ENCODE measurements at places on chromosomes 5 and 9. TPM values are rescaled to one million over a fixed set of nuclear protein-coding genes. Genes with fewer than 3 reads are reported as not detected.

The ADGRV1 gene
- 0.49 TPM for total RNA-seq

- H3K4me3 ChIP-seq, result no peak overlapping the region
- DNase-seq, result no peak
- no peaks in the 10 kb centered on the region for H3K36me3 ChIP-seq
- H3K4me1 ChIP-seq, result no peaks in the 10 kb centered on the region
Measured at GRCh38 chr5:72040513-72040912, 66.8 kb upstream of the MAP1B start.

The SARDH gene
- 0.13 TPM for total RNA-seq

- no peak overlapping the region for H3K4me3 ChIP-seq
- H3K4me1 ChIP-seq, result no peaks in the 10 kb centered on the region
- H3K27ac ChIP-seq, result no peak overlapping the region
- no peaks in the 10 kb centered on the region for H3K36me3 ChIP-seq
- H3K27me3 ChIP-seq, result no peaks in the 10 kb centered on the region
Measured at GRCh38 chr9:82247318-82247717, 258.7 kb downstream of the SPATA31D1 start.

DNA sequence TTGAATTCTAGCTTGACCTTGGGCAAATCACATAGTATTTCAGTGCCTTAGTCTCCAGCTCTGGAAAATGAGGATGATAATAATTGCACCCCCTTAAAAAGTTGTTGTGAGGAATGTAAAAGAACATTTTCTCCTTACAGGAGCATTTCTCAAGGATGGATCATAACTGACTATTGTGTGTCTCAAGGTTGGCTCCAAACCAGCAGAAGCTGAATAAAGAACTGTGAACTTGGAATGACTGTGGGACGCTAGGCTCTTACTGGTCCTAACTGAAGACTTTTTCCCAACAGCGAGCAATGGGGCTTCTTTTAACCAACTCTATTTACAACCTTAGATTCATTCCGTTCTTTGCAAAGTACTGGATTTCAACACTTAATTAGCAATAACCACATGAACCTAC, 26.2 kb upstream of the GLRX start:
- H3K27me3 ChIP-seq, result no peaks in the 10 kb centered on the region
- no peak for DNase-seq
- H3K4me1 ChIP-seq, result no peaks in the 10 kb centered on the region
- no peak overlapping the region for H3K4me3 ChIP-seq

The RNF44 gene
- total RNA-seq, result 113 TPM

- no peaks in the 10 kb centered on the region for H3K4me1 ChIP-seq
- no peaks in the 10 kb centered on the region for H3K36me3 ChIP-seq
- no peak overlapping the region for H3K27ac ChIP-seq
- no peak overlapping the region for H3K4me3 ChIP-seq
Measured at GRCh38 chr5:68147659-68148058, 67.9 kb upstream of the PIK3R1 start.

The SLC25A2 gene
- total RNA-seq, result 0.28 TPM

DNA sequence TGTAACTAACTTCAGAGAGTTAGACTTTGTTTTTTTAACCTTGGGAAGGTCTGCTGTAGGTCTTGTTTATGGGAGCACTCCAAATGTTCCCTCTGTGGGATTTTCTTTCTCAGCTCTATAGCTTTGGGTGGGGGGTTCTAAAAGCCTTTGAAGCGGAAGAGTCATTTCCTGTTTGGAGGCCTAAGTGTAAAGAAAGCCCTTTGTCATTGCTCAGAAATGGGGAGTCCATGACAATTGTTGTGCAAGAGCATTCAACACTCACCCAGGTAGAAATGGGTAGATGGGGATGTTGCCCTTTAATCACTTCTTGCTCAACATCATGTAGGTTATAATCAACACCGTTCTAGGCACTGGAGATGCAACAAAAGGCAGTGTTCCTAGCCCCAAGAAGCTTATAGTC, 30.3 kb upstream of the MAST4 start:
- H3K36me3 ChIP-seq, result no peaks in the 10 kb centered on the region
- no peak overlapping the region for H3K4me3 ChIP-seq
- H3K27me3 ChIP-seq, result no peaks in the 10 kb centered on the region
- no peaks in the 10 kb centered on the region for H3K4me1 ChIP-seq

GRCh38 chr9:99211746-99212145, 10.0 kb downstream of the ALG2 start:
- H3K27me3 ChIP-seq, result no peaks in the 10 kb centered on the region
- no peak overlapping the region for H3K27ac ChIP-seq
- H3K36me3 ChIP-seq, result no peaks in the 10 kb centered on the region
- H3K4me3 ChIP-seq, result no peak overlapping the region

DNA sequence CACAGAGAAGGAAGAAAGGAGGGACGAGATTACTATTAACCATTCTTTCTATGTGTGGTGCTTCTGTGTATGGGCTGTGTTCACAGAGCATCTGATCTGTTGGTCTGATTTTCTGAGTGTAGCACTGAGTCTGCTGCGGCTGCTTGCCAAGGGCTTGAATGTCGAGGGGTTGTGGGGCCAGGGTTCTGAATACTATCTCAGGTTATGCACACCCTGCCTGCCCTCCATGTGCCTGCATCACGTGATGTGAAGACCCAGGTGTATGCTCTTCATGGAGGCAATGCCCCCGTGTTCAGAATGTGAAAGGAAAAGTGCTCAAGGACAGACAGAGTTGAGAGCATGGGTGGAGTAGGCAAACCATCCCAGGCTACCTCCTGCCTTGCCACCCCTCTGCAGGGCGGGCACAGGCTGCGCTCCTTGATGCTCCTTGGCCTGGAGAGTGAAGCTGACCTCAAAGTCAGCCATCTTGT, 254.9 kb downstream of the FANCC start:
- H3K27ac ChIP-seq, result no peak overlapping the region
- H3K4me3 ChIP-seq, result no peak overlapping the region
- no peak for DNase-seq
- peaks cover 11% of the 10 kb centered on the region for H3K4me1 ChIP-seq
- H3K27me3 ChIP-seq, result no peaks in the 10 kb centered on the region

- H3K36me3 ChIP-seq, result no peaks in the 10 kb centered on the region
- H3K27ac ChIP-seq, result no peak overlapping the region
- no peaks in the 10 kb centered on the region for H3K27me3 ChIP-seq
- no peak overlapping the region for H3K4me3 ChIP-seq
- DNase-seq, result no peak
Measured at GRCh38 chr9:126609711-126610388, 3.9 kb upstream of the LMX1B start.

The ORM2 gene
- total RNA-seq, result 0.77 TPM

The ZNF483 gene
- 4.8 TPM for total RNA-seq

- H3K27ac ChIP-seq, result peak overlapping the region; percentile 31
- DNase-seq, result no peak
- peaks cover 17% of the 10 kb centered on the region for H3K4me1 ChIP-seq
- H3K27me3 ChIP-seq, result no peaks in the 10 kb centered on the region
Measured at GRCh38 chr5:73312146-73312871, 136.3 kb downstream of the FOXD1 start.

- no peaks in the 10 kb centered on the region for H3K27me3 ChIP-seq
- peaks cover 8% of the 10 kb centered on the region for H3K4me1 ChIP-seq
- no peak overlapping the region for H3K27ac ChIP-seq
- DNase-seq, result no peak
- H3K36me3 ChIP-seq, result no peaks in the 10 kb centered on the region
- no peak overlapping the region for H3K4me3 ChIP-seq
Measured at GRCh38 chr9:125744616-125745015, 2.6 kb upstream of the PBX3 start.

DNA sequence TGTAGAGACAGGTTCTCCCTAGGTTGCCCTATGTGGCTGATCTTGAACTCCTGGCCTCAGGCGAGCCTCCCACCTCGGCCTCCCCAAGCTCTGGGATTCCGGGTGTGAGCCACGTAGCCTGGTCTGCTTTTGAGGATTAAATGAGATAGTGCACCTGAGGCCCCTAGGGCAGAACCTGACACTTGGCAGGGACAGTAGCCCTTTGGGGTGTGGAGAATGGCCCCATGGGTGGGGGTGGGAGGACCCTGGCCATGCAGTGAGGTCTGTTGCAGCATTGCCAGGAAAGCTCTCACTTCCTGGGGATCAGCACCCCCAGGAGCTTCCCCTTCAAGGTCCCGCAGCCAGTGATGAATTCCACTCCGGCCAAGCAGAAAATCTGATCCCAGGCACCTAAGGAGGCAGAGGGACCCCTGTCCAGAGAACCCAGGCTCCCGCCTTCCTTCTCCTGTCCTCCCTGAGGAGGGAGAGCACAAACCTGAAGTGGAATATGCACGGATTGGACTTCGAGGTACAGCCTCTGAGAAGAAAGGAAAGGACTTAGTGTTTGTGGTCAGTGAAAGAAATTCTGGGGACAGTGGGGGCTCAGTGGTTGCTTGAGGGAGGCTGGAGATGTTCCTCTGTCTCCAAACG, 73.9 kb upstream of the UNC5A start:
- H3K4me3 ChIP-seq, result no peak overlapping the region
- no peaks in the 10 kb centered on the region for H3K4me1 ChIP-seq
- DNase-seq, result no peak

The KIF4B gene
- 0.10 TPM for total RNA-seq

- no peaks in the 10 kb centered on the region for H3K36me3 ChIP-seq
- no peak for DNase-seq
- no peaks in the 10 kb centered on the region for H3K27me3 ChIP-seq
Measured at GRCh38 chr9:79604921-79605562, 33.3 kb downstream of the TLE4 start.

- no peak overlapping the region for H3K4me3 ChIP-seq
- H3K27me3 ChIP-seq, result no peaks in the 10 kb centered on the region
- no peaks in the 10 kb centered on the region for H3K4me1 ChIP-seq
Measured at GRCh38 chr9:28260330-28260729, 687.0 kb upstream of the C9orf72 start.

GRCh38 chr5:80127116-80127552, 92.0 kb downstream of the THBS4 start:
- H3K27me3 ChIP-seq, result no peaks in the 10 kb centered on the region
- no peaks in the 10 kb centered on the region for H3K36me3 ChIP-seq
- no peak for DNase-seq
- H3K4me1 ChIP-seq, result no peaks in the 10 kb centered on the region
- H3K27ac ChIP-seq, result no peak overlapping the region

The RAB14 gene
- 42.7 TPM for total RNA-seq

- H3K36me3 ChIP-seq, result no peaks in the 10 kb centered on the region
- no peaks in the 10 kb centered on the region for H3K27me3 ChIP-seq
- no peak overlapping the region for H3K4me3 ChIP-seq
- H3K4me1 ChIP-seq, result no peaks in the 10 kb centered on the region
- no peak for DNase-seq
Measured at GRCh38 chr9:121771851-121772599, 120.6 kb downstream of the DAB2IP start.

The ABO gene
- 0.10 TPM for total RNA-seq

DNA sequence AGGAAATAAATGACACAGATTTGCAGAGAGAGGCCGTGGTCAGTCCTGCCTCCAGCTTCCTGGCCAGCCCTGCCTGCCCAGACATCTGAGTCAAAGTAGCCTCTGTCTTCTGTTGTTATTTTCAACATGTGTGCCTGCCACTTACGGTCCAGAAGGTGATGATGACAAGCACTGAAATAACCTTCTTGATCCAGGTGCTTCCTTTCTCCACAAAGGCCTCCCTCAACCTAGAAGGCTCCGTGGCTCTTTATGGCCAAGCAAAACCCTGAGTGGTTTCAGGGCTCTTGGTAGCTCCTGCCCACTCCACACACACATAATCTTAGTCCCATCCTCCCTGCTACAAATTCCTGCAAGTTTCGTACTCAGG, 34.1 kb upstream of the SLC6A19 start:
- H3K36me3 ChIP-seq, result no peaks in the 10 kb centered on the region
- no peak overlapping the region for H3K4me3 ChIP-seq
- no peaks in the 10 kb centered on the region for H3K27me3 ChIP-seq
- DNase-seq, result no peak

The PCSK1 gene
- total RNA-seq, result not detected

DNA sequence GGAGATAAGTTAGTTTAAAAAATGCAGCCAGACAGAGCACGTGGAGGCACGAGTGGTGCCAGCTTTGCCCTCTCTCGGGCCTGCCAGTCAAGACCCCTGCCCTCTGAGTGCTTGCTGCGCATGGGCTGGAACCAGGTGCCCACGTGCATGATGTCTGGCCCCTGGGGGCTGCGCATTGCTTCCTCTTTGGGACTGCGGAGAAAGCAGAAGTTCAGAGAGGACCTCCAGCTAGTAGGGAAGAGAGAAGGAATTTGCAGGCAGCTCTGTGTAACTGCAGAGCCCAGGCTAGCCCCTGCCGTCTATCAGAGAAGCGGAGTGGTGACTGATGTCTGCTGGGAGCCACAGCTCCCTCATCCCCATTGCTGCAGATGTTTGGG, 9.7 kb upstream of the RNU6ATAC start:
- H3K36me3 ChIP-seq, result no peaks in the 10 kb centered on the region
- no peak for DNase-seq
- H3K27ac ChIP-seq, result no peak overlapping the region
- H3K4me3 ChIP-seq, result no peak overlapping the region
- H3K4me1 ChIP-seq, result no peaks in the 10 kb centered on the region

GRCh38 chr9:105832096-105832710, 137.9 kb downstream of the TMEM38B start:
- no peaks in the 10 kb centered on the region for H3K36me3 ChIP-seq
- no peaks in the 10 kb centered on the region for H3K27me3 ChIP-seq
- no peak for DNase-seq
- no peak overlapping the region for H3K4me3 ChIP-seq
- H3K4me1 ChIP-seq, result no peaks in the 10 kb centered on the region
- H3K27ac ChIP-seq, result no peak overlapping the region

DNA sequence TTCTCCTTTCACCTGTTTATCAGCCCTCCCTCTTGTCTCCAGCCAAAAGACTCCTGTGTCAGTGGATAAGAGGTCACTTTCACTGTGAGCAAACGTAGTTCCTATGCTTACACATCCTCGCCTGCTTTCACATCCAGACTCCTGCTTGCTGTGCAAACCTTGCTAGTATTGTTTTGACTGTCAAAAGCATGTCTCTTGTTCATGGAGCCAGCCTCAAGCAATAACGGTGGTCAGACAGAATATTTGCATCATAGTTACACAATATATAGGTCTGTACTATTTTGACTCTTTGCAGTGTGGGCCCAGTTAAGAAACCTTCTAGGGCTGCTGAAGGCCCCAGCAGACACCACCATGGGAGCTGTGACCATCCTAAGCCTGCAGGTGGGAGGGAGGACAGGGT, 420.0 kb downstream of the SEMA5A start:
- H3K4me1 ChIP-seq, result no peaks in the 10 kb centered on the region
- no peaks in the 10 kb centered on the region for H3K27me3 ChIP-seq
- H3K4me3 ChIP-seq, result no peak overlapping the region
- no peak for DNase-seq
- no peak overlapping the region for H3K27ac ChIP-seq
- no peaks in the 10 kb centered on the region for H3K36me3 ChIP-seq

DNA sequence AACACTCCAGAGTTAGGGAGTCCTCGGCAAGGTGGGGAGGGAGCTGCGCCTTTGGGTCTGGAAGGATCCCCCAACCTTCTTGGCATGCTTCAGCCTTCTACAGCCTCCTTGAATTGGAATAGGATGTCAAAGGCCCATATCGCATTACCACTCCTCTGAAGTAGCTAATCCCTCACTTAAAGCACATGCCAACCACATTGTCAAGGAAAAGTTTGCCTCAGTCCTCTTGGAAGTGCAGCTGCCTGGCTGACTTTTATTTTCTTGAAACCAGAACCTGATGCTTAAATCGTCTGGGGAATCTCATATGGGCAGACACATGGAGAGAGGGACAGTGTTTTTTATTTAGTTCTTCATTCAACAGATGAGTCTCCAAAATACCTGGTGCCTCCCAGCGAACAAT, 14.5 kb downstream of the CXCL14 start:
- DNase-seq, result no peak
- no peak overlapping the region for H3K27ac ChIP-seq
- peaks cover 4% of the 10 kb centered on the region for H3K27me3 ChIP-seq
- H3K4me3 ChIP-seq, result no peak overlapping the region
- no peaks in the 10 kb centered on the region for H3K4me1 ChIP-seq
- H3K36me3 ChIP-seq, result no peaks in the 10 kb centered on the region

The RAD23B gene
- 114 TPM for total RNA-seq
